Panc1 (cell line): ENCODE measurements at places on chromosomes 2 and 18.

DNA sequence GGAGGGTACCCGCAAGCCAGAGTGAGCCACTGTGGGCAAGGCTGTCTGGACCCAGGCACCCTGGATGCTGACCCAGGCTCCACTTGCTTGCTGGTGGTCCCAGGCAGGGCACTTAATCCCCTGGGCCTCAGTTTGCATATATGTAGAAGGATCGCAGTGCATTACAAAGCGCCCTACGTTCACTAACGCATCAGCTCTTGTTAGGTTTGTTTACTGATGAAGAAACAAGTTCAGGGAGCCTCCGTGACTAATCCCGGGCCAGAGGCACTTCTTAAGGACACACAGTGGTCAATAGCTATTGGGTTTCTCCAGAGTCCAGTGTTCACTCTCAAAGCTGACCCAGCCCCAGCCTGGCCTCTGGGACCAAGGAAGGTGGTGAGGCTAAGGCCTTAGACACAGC lies 70.2 kb downstream of the LBH start:
- no peak for DNase-seq

DNA sequence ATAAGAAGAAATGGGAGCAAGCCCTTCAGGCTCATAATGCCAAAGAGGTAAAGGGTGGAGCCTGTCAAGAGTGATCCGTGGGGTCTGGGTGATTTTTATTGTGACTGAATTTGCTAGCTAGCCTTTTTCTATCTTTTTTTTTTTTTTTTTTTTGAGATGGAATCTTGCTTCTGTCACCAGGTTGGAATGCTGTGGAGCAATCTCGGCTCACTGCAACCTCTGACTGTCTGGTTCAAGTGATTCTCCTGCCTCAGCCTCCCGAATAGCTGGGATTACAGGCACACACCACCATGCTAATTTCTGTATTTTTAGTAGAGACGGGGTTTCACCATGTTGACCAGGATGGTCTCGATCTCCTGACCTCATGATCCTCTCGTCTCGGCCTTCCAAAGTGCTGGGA lies 29.1 kb downstream of the DRC1 start:
- no peak for DNase-seq

DNA sequence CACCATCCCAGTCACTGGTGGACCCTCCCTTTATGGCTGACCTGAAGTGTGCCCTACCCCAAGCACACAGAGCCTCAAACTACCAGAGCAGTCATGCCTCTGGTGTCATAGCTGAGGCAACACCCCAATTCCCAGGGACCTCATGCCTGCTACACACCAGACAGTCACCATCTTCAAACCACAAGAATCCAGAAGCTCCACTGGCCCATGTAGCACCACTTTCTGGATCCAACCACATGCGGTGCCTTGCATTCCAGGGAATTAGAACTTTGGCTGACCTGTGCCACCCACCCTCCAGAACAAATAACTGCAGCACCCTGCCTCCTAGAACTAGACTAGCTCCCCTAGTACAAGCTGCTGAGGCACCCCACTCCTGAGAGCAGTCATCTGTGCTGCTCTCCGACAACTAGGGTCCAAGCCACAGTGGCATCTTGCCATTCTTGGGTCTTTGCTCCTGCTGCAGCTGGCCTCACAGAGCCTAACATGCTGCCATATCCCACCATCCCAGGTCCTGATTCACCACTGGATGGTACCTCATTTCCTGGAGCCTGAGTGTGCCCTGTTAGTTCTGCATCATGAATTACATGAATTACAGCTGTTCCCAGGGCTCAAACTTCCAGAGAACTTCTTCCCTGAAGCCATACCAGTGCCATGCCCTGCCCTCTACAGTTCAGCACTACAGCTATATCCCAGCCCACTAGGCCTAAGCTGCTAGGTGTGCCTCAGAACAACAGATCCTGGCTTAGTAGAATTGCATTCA lies 243.8 kb upstream of the CHST9 start:
- DNase-seq, result no peak

- DNase-seq, result no peak
Observed at GRCh38 chr2:53516650-53517049, 251.0 kb upstream of the CHAC2 start.

DNA sequence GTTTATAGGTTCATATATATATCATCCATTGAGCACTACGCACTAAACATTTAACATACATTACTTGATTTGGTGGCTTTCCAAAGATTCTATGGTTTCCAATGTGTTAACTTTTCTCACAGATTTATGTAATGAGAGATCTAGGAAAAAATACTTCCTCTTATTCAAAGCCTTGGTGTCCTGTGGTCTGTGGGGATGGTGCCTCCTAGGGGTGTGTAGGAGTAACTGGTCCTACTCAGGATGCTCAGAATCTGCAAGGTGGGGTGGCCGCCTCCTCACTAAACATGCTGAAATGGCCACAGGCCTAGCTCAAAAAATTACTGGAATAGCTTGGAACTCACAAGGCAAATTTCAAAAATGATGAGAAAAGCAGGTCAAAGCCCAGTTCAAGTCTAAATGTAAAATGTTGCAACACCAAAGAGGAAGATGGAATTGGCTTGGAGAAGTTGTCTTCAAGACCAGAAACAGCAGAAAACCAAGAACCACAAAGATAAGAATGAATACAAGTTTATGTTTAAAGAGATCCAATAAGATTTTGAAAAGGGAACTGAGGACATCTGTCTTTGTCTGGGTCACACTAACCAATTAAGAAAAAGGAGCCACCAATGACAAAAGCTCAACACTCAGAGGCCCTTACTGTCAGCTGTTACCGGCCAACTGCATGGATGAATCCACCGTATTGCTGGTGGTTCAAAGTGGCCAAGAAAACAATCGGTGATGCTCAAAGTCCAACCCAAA lies 11.5 kb downstream of the GPR55 start:
- DNase-seq, result no peak

GRCh38 chr2:46351750-46352138 lies 54.5 kb downstream of the EPAS1 start:
- DNase-seq, result no peak

DNA sequence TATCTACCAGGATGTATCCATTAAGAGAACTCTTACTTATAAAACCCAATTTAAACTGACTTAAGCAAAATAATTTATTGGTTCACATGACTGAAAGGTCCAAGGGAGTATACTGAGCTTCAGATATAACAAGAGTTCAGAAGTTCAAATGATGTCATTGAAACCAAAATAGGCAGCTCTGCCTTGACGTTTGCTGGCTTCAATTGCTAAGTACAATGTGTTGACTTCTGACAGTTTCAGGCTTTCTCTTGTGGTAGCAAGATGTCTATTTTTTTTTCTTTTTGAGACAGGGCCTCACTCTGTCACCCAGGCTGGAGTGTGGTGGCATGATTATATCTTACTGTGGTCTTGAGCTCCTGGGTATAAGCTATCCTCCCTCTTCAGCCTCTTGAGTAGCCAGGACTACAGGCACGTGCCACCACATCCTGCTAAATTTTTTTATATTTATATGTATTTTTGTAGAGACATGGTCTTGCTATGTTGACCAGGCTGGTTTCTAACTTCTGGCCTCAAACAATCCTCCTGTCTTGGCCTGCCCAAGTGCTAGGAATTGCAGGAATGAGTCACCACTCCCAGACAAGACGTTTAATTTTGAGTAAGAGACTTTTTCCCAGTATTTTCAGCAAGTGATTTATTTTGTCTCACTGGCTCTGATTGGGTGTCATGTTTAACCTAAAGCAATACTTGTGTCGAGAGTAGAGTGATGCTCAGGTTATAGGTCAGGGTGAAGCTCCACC lies 184.8 kb downstream of the NR4A2 start:
- DNase-seq, result no peak

- no peak for DNase-seq
Observed at GRCh38 chr2:166321076-166321475, 54.7 kb downstream of the SCN9A start.
